Stimulated activated CD8-positive, alpha-beta memory T cell treated with anti-CD3 and anti-CD28 coated beads, Interleukin-12 subunit alpha, Interleukin-12 subunit beta, amount 100 ng/mL, for 1 hour (primary cell): ENCODE measurements at places on chromosomes 1 and 21.

DNA sequence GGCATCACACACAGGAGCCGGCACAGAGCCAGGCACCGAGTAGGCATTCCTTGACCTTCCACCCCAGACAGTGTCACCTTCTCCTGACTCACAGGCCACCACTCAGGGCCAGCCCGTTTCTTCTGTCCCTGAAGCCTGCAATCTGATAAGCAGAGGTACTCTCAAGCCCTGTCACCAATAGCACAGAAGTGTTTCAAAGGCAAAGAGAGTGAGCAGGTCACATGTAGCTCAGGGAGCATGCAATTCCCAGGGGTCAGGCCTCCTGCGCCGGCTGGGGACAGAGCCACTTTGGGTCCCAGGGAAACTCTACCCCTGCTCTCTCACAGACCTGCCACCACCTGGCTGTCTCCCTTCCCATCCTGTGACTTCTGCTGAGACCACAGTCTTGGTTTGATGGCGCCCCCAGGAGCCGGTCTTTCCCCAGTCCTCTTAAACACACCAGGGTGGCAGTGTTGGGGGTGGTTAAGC is 13.2 kb downstream of the CAPN9 start:
- no peak for DNase-seq

- DNase-seq: no peak
Measured at GRCh38 chr1:92921031-92922023, 39.9 kb downstream of the DIPK1A start.

DNA sequence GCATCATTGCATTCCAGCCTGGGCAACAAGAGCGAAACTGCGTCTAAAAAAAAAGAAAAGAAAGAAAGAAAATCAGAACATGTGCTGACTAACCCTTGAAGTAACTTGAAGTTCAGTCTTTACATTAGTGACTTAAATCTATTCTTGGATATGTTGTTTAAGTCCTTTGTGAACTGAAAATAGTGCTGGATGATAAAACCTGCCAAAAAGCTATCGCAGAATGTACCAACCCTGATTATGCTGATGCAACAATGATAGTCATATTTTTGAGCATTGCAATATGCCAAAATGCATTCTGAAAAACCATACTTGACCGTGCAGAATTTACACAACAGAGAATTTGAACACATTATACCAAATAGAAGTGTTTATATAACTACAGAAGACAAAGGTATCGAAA is 30.7 kb downstream of the SHISAL2A start:
- no peak for DNase-seq

- DNase-seq: no peak
Measured at GRCh38 chr1:84000196-84000885, 1.4 kb upstream of the TTLL7 start.

GRCh38 chr21:16294128-16294527 is 564.3 kb downstream of the USP25 start:
- no peak for DNase-seq

DNA sequence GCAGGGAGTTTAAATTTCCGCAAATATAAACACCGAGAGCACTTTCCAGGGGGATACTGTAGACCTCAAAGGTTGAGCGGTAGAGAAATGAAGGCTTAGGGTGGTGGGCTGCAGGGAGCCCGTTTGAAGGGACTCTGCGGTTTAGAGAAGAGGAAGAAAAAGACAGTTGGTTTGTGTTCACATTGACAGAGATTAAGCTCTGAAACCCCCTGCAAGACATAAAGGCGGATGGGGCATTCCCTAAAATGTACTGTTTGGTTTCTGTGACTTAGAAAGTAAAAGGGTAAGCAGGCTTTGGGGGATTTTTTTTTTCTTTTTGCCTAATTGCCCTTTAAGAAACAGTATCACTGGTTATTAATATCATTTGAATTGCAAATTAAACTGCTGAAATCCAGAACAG is 1.3 kb downstream of the KAZN start:
- no peak for DNase-seq

DNA sequence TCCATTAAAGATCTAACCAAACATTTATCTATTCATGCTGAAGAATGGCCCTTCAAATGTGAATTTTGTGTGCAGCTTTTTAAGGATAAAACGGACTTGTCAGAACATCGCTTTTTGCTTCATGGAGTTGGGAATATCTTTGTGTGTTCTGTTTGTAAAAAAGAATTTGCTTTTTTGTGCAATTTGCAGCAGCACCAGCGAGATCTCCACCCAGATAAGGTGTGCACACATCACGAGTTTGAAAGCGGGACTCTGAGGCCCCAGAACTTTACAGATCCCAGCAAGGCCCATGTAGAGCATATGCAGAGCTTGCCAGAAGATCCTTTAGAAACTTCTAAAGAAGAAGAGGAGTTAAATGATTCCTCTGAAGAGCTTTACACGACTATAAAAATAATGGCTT is 81.2 kb downstream of the PRDM2 start:
- no peak for DNase-seq

- DNase-seq: no peak
Measured at GRCh38 chr1:74396462-74396861, 115.9 kb downstream of the LRRC53 start.

DNA sequence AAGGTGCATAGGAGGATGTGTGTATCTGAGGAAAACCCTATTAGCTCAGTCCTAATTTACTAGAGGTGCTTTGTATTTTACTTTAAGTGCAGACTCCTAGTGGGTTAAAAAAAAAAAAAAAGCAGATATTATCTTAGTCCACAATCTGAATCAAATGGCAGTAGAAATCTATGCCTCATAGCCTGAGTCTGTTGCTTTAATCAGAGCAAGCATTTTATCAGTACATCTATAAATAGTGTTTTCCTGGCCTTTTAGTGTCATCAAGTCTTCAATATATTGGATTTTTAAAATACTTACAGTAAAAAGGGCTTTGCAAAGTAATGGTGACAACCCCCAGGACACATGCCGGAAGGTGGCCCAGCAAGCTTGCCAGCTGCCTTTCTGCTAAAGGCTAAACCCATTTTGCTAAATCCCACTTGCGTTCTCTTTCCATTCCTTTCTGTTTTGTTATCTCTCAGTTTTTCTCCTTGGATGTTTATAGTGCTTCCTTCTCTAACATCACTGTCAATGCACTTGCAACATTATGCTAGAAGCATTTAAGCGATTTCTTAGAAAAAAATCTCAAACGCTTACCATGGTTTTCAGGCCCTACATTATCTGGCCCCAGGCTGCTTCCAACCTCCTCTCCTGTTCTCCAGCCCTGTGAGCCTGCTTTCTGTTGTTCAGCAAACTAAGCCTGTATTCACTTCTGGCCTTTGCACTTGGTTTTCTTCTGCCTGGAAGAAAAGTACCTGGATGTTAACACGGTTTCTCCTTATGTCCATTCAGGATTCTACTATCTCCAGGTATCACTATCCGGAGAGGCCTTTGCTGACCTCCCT is 206.3 kb downstream of the PDE4B start:
- DNase-seq: no peak

- DNase-seq: no peak
Measured at GRCh38 chr21:46082963-46083790, 14.7 kb upstream of the COL6A2 start.

DNA sequence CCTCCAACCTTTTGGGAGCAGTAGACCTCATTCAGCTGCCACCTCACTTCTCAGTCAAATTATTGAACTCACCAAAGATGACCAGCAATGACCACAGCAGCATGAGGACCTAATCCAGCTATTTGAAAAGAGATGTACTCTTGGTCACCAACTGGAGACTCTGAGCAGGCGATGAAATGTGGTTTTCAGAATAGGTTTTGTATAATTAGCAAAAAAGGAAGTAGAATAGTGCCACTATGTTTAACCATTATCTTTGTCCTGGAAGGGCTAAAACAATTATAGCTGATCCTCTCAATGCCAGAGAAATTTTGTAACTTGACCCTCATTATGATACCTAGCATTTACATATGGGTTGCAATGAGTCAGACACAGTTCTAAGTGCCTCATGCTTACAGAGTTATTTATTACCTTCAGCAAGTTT is at the start of gene FCRL2:
Gene FCRL2 (minus strand): TSS at position 162 of the 421 bp plus-strand sequence. CDS start 59 bp downstream, at position 103.
- DNase-seq: no peak

GRCh38 chr1:52368383-52369172 is 2.6 kb upstream of the CC2D1B start:
- DNase-seq: peak; percentile 21

DNA sequence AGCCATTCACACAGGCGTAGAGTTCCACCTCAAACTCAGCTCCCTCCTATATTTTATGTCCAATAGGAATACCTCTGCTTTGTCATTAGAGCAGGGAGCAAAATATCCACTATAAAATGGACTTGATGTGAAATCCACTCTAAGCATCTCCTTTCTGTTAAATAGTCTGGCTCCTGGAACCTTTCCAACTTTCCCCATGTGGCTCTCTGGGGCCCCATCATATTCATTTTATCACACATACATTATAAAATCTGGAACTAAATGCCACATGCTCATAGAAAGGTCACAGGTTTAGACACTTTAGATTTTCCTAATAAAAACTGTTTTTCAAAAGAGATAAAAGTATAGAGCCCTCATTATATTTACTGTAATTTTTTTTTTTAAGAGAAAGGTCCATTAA is 82.1 kb downstream of the PTPN14 start:
- no peak for DNase-seq

- DNase-seq: no peak
Measured at GRCh38 chr1:244919320-244920282, 55.3 kb upstream of the HNRNPU start.

DNA sequence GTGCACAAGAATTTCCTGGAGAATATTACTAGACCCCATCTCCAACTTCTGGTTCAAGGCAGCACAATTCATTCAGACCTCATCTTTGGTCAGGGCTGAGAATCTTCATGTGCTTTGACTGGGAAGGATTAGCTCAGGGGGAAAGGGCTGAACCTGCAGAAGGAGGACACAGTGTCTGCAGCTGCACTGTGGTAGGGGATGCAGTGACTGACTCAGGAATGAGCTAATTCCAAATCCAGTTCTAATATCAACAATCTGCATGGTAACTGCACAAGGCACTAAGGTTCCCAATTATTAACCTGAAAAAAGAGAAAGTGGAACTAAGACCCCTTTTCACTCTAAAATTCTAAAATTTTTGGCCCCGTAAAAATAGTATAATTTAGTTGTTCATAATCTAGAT is 31.6 kb downstream of the TTLL7 start:
- no peak for DNase-seq

DNA sequence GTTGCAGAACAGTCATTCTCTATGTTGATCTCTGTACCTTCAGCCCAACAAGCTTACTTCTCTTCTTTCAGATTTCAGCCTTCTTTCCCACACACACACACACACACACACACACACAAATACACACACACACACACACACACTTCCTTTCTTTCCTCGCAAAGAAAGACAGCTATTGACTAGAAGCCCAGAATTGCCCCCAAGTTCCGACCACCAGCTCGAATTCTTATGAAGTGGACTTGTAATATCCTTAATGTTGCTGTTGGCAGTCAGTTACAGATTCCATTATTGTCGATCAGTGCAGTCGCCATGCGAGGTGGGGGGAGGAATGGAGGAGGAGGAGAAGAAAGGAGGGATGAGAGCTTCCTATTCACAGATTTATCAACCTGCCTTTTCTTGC is 125.5 kb downstream of the CLEC20A start:
- no peak for DNase-seq

GRCh38 chr1:245258271-245258920 is 103.6 kb downstream of the KIF26B start:
- no peak for DNase-seq

DNA sequence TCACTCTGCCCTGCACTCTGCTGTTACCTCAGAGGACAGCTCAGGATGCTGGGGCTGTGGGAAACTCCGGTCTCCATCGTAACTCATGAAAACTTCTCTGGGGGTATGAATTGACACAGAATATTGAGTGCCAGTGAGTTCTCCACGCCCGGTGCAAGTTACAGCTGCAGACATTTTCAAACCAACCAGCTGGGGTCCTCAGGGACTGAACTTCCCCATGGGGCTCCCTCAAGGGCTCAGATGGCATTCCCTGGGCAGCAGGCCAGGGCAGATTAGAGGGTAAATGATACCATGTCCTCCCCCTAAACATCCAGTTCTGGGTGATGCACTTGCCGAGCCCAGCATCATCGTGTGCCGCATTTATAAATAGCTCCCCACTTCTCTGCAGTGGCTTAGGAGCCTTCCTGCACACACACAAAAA is 27.8 kb upstream of the CCSAP start:
- no peak for DNase-seq

- no peak for DNase-seq
Measured at GRCh38 chr21:28669321-28669720, 323.4 kb downstream of the LTN1 start.

DNA sequence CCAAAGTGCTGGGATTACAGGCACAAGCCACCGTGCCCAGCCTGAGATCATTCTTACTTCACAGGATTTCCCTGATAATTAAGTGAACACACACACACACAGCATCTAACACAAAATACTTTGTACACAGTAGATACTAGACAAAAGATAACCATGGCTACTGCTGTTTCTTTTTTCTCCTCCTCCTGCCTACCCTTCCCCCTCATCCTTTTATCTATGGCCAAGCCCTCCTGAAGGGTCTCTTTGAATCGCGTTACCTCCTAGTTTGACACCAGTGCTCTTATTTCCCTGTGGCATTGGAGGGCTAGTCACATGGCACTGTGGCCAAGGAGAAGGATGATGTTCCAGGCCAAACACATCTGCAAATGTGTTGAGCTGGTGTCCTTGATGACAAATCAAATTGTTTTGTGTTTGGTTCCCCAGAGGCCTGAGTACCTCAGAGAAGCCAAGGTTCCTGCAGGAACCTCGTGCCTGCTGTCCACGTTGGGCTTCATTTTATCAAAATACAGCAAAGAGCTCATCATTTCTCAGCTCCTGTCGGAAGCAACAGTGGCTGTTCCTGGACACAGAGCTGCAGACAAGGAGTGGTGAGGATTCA is 20.6 kb downstream of the NDUFS5 start:
- DNase-seq: no peak

GRCh38 chr1:21861602-21862429 is 49.8 kb downstream of the LDLRAD2 start:
- no peak for DNase-seq

GRCh38 chr1:236691348-236691747 is 5.0 kb downstream of the ACTN2 start:
- no peak for DNase-seq

DNA sequence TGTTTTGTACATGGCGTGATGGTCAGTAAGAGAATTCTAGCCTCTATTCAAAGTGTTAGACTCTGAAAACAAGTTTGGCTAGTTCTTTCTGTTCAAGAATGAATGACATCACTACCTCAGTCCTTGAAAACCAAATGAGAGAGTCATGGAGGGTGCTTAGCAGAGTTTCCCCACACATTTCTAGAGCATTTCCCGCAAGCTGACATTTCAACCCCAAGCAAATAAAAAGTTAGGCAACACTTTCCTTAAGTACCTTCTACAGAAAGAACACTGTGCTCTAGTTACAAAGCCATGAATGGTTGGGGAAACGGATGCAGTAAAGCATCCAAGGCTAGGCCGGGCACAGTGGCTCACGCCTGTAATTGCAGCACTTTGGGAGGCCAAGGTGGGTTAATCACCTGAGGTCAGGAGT is 47.9 kb upstream of the SLC44A3 start:
- DNase-seq: no peak

GRCh38 chr1:96525657-96526557 is 195.7 kb upstream of the PTBP2 start:
- no peak for DNase-seq

- no peak for DNase-seq
Measured at GRCh38 chr1:193211539-193211938, 25.1 kb upstream of the B3GALT2 start.

GRCh38 chr21:45460011-45460565 is 55.1 kb downstream of the COL18A1 start:
- no peak for DNase-seq

GRCh38 chr1:44326024-44326701 is 28.9 kb downstream of the ERI3 start:
- DNase-seq: no peak
